Spinal cord (tissue), 10 donors: ENCODE measurements at places on chromosomes 12 and 14. TPM values are rescaled to one million over a fixed set of nuclear protein-coding genes. Genes with fewer than 3 reads are reported as not detected.
A peak's percentile ranks its signal among the peaks of the same experiment; 100 is the strongest.

GRCh38 chr14:50008974-50009373 lies 107.4 kb downstream of the VCPKMT start:
- no peak overlapping the region for H3K27ac ChIP-seq
- H3K4me1 ChIP-seq = no peaks in the 10 kb centered on the region
- H3K4me3 ChIP-seq = no peak overlapping the region

GRCh38 chr14:99633141-99633540 lies 11.8 kb upstream of the HHIPL1 start:
- H3K27me3 ChIP-seq = no peaks in the 10 kb centered on the region
- H3K4me1 ChIP-seq = peaks cover 19% of the 10 kb centered on the region
- DNase-seq = no peak
- H3K36me3 ChIP-seq = no peaks in the 10 kb centered on the region
- no peak overlapping the region for H3K27ac ChIP-seq

GRCh38 chr14:71022939-71023338 lies 115.7 kb downstream of the PCNX1 start:
- H3K4me1 ChIP-seq = no peaks in the 10 kb centered on the region
- peaks cover 4% of the 10 kb centered on the region for H3K36me3 ChIP-seq

DNA sequence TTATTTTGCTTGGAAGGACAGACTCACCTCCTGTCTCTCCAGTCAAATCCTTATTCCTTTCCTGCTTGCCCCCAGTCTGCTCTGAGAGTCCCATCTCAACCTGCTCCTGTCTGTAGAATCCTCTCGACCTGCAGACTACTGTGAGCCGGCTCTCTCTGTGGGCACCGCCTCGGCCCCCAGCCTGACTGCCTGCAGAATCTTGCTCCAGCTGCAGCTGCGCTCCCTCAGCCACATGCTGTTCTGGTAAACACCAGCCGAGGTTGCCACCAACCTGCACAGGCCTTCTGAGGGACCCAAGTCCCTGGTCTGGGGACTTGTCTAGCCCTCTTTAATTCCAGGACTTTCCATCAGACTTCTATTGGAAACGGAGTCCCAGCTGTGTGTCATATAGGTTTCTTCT lies 44.8 kb upstream of the PRMT8 start:
- no peak overlapping the region for H3K27ac ChIP-seq
- peaks cover 2% of the 10 kb centered on the region for H3K27me3 ChIP-seq
- no peaks in the 10 kb centered on the region for H3K36me3 ChIP-seq

DNA sequence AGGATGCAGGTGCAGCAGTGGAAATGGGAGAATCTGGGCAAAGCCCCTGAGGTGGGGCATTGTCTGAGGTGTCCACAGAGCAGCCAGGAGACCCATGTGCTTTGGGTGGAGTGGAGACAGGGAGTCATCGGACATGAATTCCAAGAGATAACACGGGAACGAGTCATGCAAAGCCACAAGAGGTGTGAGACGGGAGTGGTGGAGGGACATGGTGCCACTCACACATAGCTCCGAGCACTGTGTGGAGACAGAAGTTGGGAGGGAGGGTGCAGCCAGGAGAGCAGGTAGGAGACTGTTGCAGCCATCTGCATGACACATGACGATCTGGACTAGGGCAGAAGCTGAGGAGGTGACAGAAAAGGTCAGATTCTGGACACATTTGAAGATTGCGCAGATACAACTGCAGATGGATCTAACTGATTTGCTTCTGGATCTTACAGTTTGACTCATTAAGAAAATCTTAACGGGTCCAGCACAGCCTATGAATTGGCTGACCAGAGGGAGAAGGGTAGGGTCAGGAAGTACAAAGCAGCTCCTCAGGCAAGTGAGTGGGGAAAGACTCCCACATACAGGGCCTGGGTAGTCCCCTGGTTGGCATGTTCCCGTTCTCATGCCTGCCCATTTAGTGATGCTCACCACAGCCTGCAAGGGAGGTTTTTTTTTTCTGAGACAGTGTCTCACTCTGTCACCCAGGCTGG lies 379.8 kb downstream of the FUT8 start:
- no peak overlapping the region for H3K4me3 ChIP-seq
- H3K27ac ChIP-seq = no peak overlapping the region
- DNase-seq = no peak
- no peaks in the 10 kb centered on the region for H3K36me3 ChIP-seq
- H3K27me3 ChIP-seq = no peaks in the 10 kb centered on the region

GRCh38 chr12:115700896-115701465 lies 576.5 kb downstream of the MED13L start:
- H3K4me1 ChIP-seq = no peaks in the 10 kb centered on the region
- DNase-seq = no peak
- no peaks in the 10 kb centered on the region for H3K27me3 ChIP-seq
- no peaks in the 10 kb centered on the region for H3K36me3 ChIP-seq
- H3K27ac ChIP-seq = no peak overlapping the region

DNA sequence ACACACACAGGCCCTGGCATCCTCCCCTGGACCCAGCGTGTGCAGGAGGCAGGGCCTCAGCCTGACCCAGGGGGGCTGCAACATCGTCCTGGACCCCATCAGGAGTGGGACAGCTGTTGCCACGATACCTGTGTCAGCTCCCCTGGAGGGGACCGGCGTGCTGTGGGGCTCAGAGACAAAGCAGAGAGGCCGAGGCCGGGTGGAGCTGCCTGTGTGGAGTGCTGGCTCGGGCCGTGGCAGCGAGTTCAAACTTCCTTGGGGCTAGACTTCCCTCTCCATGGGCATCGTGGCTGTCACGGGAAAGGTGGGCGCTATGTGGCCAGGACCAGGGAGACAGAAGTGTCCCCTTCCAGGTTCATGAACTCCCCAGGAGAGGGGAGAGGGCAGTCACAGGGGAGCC lies 155.0 kb upstream of the SFSWAP start:
- no peaks in the 10 kb centered on the region for H3K36me3 ChIP-seq
- H3K27ac ChIP-seq = no peak overlapping the region
- no peak for DNase-seq
- H3K4me1 ChIP-seq = peaks cover 34% of the 10 kb centered on the region
- no peak overlapping the region for H3K4me3 ChIP-seq

DNA sequence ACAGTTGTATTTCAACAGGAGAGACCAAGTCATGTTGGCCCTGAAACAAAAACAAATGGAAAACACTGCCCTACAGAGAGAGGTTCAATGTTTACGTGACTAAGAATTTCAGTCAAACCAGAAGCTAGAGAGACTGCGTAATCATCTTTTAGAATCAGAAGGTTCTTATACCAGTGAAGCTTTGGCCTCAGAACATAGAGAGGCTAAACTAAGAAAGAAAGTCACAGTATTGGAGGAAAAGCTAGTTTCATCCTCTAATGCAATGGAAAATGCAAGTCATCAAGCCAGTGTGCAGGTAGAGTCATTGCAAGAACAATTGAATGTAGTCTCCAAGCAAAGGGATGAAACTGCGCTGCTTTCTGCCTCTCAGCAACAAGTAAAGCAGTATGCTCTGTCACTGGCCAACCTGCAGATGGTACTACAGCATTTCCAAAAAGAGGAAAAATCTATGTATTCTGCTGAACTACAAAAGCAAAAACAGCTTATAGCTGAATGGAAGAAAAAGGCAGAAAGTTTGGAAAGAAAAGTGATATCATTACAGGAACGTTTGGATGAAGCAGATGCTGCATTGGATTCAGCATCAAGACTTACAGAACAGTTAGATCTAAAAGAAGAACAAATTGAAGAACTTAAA lies 32.5 kb upstream of the NUAK1 start:
- no peaks in the 10 kb centered on the region for H3K36me3 ChIP-seq
- no peak overlapping the region for H3K27ac ChIP-seq
- no peaks in the 10 kb centered on the region for H3K27me3 ChIP-seq
- no peak overlapping the region for H3K4me3 ChIP-seq
- H3K4me1 ChIP-seq = no peaks in the 10 kb centered on the region

GRCh38 chr12:54222609-54223008 lies 33.8 kb upstream of the SMUG1 start:
- no peak for DNase-seq
- no peaks in the 10 kb centered on the region for H3K27me3 ChIP-seq
- no peaks in the 10 kb centered on the region for H3K36me3 ChIP-seq
- no peak overlapping the region for H3K27ac ChIP-seq
- no peak overlapping the region for H3K4me3 ChIP-seq

GRCh38 chr12:27331927-27332324 lies 710 bp upstream of the BMAL2 start:
- no peaks in the 10 kb centered on the region for H3K36me3 ChIP-seq
- peaks cover 5% of the 10 kb centered on the region for H3K4me1 ChIP-seq
- DNase-seq = no peak
- peak overlapping the region; percentile 60 for H3K4me3 ChIP-seq
- H3K27ac ChIP-seq = no peak overlapping the region
- no peaks in the 10 kb centered on the region for H3K27me3 ChIP-seq

DNA sequence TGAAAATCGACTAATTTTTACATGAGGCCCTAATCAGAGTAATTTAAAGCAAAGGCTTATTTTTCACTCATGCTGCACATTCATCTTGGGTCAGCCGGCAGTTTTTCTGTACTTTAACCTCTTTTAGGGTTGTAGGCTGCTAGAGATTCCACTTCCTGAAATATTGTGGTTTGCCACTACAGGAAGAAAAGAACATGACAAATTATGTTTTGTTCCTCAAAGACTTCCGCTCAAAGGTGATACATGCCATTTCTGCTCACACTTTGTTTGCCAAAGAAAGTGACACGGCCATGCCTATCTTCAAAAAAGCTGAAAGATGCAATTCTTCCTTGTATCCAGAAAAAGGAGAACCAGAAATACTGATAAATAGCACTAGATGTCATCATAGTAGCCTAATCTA lies 183.4 kb upstream of the PPFIA2 start:
- H3K4me3 ChIP-seq = no peak overlapping the region
- H3K36me3 ChIP-seq = no peaks in the 10 kb centered on the region
- no peaks in the 10 kb centered on the region for H3K4me1 ChIP-seq

GRCh38 chr12:56129942-56130495 lies 2.0 kb downstream of the ESYT1 start:
- no peaks in the 10 kb centered on the region for H3K27me3 ChIP-seq
- no peak overlapping the region for H3K27ac ChIP-seq
- H3K4me1 ChIP-seq = peaks cover 30% of the 10 kb centered on the region

DNA sequence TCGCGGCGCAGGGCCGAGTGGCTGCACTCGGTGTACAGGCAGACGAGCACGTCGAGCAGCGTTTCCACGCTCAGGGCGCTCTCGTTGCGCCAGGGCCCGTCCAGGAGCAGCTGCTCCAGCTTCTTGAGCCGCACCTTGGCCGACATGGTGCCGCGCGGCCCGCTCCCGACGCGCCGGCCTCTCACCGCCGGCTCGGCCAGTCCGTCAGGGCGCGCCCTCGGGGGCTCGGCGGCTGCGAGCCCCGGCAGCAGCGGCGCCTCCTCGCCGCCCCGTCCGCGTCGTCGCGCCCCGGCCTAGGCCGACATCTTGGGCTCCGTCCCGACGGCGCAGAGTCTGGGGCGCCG lies 349 bp downstream of the CDC42BPB start:
- peak overlapping the region; percentile 73 for H3K27ac ChIP-seq
- peaks cover 29% of the 10 kb centered on the region for H3K4me1 ChIP-seq
- peak; percentile 15 for DNase-seq
- H3K4me3 ChIP-seq = peak overlapping the region; percentile 68
- no peaks in the 10 kb centered on the region for H3K27me3 ChIP-seq

DNA sequence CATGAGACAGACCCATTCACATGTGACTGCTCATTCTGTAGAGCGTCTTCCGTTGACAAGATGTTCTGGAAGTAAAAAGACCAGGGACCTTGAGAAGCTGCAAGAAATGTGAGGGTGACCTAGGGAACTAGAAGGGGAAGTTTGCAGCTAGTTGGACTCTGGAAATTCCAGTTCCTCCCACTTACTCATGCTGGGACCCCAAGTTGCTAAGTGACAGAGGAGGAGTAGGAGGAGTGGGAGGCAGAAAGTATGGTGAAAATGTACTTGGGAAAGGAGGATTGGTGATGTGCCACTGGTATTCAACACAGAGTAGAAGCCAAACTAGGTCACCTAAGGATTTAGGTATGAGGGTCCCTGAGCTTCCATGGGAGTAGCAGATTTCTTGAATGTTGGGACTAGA lies 132.4 kb downstream of the KCNA5 start:
- no peaks in the 10 kb centered on the region for H3K4me1 ChIP-seq
- no peak for DNase-seq
- H3K4me3 ChIP-seq = no peak overlapping the region
- H3K27me3 ChIP-seq = peaks cover 2% of the 10 kb centered on the region
- H3K36me3 ChIP-seq = no peaks in the 10 kb centered on the region

GRCh38 chr14:29486132-29486531 lies 441.5 kb downstream of the PRKD1 start:
- no peak for DNase-seq
- H3K36me3 ChIP-seq = no peaks in the 10 kb centered on the region
- H3K4me1 ChIP-seq = no peaks in the 10 kb centered on the region
- no peak overlapping the region for H3K27ac ChIP-seq
- H3K4me3 ChIP-seq = no peak overlapping the region

DNA sequence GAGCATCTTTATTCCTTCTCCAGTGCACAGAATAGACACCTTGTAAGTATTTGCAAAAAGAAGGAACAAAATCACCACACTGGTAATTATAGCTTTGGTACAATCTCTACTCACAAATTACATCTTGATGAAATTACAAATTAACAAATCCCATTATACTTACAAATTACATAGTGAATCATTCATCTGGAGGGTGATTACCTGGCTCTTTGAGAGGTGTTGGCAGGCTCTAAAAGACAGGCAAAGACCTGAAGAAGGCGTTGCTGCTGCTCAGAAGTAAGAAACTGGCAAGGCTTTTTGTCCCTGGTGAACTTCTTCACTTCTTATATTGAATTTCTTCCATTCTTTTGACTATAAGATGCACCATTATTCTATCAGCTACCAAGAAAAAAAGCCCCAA lies 21.7 kb upstream of the LMNTD1 start:
- no peak for DNase-seq
- H3K4me3 ChIP-seq = no peak overlapping the region
- H3K4me1 ChIP-seq = no peaks in the 10 kb centered on the region
- no peaks in the 10 kb centered on the region for H3K36me3 ChIP-seq

DNA sequence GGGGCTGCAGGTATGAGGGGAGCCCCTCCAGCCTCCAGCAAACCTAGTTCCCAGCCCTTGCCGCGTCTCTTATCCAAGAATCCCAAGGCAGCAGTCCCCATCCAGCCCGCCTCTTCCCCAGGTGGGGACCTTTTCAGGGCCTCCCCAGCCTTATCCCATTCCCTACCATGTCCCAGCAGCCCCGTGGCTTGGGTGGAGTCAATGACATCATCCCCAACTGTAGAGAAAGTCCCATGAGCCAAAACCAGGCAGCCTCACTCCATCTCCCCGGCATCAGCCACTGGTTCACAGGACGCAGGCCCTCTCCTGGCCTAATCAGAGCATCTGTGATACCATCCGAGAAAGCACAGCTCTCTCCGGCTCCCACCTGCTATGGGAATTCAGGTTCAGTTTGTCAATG lies 131.0 kb downstream of the NCOR2 start:
- H3K4me3 ChIP-seq = no peak overlapping the region
- H3K27ac ChIP-seq = no peak overlapping the region
- H3K4me1 ChIP-seq = peaks cover 62% of the 10 kb centered on the region
- H3K36me3 ChIP-seq = peaks cover 73% of the 10 kb centered on the region

GRCh38 chr14:32224737-32225377 lies 21.8 kb upstream of the RNU6-8 start:
- H3K36me3 ChIP-seq = no peaks in the 10 kb centered on the region
- H3K4me1 ChIP-seq = no peaks in the 10 kb centered on the region
- DNase-seq = peak; percentile 9

- H3K4me3 ChIP-seq = no peak overlapping the region
- peaks cover 6% of the 10 kb centered on the region for H3K4me1 ChIP-seq
- H3K36me3 ChIP-seq = no peaks in the 10 kb centered on the region
- H3K27me3 ChIP-seq = no peaks in the 10 kb centered on the region
These were observed 46.2 kb downstream of the ANO2 start for GRCh38 chr12:5898874-5899273.

RTL1 gene
- 0.99 TPM for total RNA-seq

PTCSC3 gene
- not detected for total RNA-seq

GALNT6 gene
- total RNA-seq = 5.0 TPM

PTGDR gene
- total RNA-seq = 10.6 TPM

TAS2R43 gene
- 3.4 TPM for total RNA-seq

PDE3A gene
- total RNA-seq = 16.1 TPM

TAS2R10 gene
- total RNA-seq = 4.5 TPM

EPYC gene
- not detected for total RNA-seq

CABP1 gene
- 6.8 TPM for total RNA-seq

ART4 gene
- 0.17 TPM for total RNA-seq
